NCI-H1694 treated with DMSO at 0.1 percent for 48 hours (cell line): ENCODE measurements at places on chromosomes 12 and 14.

GRCh38 chr12:117228239-117228638 is 38.0 kb upstream of the FBXO21 start:
- no peak for DNase-seq

DNA sequence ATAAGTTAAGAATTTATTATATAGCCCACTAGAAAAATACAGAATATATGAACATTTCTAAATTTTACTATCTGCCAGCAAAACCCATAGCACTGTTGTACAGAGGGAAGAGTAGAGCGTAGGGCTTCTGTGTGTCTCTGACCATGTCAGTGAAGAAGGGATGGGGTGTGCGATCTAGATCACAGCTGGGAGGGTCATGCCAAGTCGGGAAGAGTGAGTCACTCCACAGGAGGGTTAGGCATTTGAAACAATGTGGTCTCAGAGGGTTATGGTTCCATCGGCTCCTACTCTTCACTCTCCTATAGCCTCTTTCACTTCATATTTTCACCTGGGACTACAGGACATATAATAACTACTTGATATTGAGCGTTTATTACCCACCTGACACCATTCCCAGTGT is 185.1 kb upstream of the DDHD1 start:
- DNase-seq: no peak

DNA sequence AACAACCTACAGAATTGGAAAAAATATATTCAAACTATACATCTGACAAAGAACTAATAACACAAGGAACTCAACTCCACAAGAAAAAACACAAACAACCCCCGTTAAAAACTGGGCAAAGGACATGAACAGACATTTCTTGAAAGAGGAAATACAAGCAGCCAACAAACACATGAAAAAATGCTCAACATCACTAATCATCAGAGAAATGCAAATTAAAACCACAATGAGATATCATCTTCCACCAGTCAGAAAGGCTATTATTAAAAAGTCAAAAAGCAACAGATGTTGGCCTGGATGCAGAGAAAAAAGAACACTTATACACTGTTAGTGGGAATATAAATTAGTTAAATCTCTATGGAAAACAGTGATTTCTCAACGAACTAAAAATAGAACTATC is 82.6 kb upstream of the CCDC91 start:
- DNase-seq: no peak

DNA sequence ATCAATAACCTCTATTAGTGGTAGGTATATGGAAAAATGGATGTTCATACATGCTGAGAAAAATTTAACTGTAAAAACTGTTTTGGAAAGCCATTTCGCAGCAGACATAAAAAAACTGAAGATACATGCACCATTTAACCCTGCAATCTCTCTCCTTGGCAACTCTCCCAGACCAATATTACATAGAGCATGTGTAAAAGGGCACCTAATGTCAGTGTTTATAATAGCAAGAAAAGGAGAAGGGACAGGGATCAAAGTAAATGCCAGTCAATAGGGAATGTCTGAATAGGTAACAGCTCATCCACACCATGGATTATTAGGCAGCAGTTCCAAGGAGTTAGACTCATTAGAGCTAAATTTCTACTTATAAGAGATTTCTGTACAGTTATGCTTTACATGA is 77.2 kb downstream of the BTG1 start:
- peak; percentile 81 for DNase-seq

DNA sequence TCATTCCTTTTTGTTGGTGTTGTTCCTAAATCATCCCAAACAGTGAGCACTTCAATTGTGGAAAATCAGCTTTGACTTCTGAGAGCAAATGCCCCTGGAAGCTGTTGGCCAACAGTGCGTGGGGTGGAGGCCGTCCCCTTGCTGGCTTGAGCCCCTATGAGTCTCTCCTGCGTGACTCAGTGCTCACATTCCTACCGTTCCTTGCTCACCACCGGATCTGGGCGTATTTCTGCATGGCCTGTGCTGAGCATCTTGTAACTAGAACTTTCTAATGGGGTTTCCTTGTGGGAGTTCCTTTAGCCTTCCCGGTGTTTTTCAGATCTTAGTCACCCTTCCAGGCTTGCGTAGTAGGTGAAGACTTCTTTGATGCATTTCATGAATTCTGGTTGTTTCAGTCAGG is 14.7 kb downstream of the SERPINA1 start:
- no peak for DNase-seq

- DNase-seq: no peak
These were observed 32.6 kb downstream of the PELI2 start for GRCh38 chr14:56150645-56151345.

GRCh38 chr14:60183138-60183537 is 17.9 kb upstream of the DHRS7 start:
- DNase-seq: no peak

GRCh38 chr12:12456637-12457036 is 99.8 kb downstream of the BORCS5 start:
- no peak for DNase-seq

DNA sequence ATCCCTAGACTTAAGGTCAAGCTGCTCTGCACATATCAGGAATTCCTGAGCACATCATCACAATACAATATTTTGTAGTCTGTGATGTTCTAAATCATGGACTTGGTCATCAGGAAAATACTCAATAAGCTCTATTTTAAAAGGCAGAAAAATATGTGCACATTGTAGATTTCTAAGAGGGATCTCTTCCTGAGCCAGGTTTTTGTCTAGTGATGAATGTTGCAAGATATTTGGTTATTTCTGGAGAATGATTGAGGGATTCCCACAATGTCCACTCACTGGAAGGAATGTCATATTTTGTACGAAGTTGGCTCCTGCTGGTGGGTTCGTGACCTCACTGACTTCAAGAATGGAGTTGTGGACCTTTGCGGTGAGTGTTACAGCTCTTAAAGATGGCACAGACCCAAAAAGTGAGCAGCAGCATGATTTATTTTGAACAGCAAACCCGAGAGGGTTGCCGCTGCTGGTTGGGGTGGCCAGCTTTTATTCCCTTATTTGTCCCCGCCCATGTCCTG is 300.9 kb upstream of the DCN start:
- DNase-seq: no peak

GRCh38 chr14:56846970-56847930 is 37.0 kb upstream of the OTX2 start:
- DNase-seq: no peak

DNA sequence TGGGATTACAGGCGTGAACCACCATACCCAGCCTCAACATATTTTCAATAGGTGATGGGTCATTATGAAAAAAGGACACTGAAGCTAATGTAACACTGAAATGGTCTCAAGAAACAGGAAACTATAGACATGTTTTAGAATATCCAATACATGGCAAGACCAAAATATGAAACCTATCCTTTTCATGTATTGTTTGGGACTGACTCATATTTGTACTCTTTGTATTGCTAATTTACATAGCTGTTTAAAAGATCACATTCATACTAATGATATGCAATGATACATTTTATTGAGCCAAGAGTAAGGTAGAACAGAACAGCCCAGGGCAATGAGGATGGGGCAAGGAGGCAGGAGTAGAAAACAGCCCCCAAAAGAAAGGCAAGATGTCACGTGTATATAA is 32.6 kb downstream of the RESF1 start:
- no peak for DNase-seq

GRCh38 chr12:12922191-12922616 is 29.8 kb downstream of the GPRC5D start:
- no peak for DNase-seq

GRCh38 chr12:72865921-72866320 is 593.8 kb downstream of the TRHDE start:
- no peak for DNase-seq

DNA sequence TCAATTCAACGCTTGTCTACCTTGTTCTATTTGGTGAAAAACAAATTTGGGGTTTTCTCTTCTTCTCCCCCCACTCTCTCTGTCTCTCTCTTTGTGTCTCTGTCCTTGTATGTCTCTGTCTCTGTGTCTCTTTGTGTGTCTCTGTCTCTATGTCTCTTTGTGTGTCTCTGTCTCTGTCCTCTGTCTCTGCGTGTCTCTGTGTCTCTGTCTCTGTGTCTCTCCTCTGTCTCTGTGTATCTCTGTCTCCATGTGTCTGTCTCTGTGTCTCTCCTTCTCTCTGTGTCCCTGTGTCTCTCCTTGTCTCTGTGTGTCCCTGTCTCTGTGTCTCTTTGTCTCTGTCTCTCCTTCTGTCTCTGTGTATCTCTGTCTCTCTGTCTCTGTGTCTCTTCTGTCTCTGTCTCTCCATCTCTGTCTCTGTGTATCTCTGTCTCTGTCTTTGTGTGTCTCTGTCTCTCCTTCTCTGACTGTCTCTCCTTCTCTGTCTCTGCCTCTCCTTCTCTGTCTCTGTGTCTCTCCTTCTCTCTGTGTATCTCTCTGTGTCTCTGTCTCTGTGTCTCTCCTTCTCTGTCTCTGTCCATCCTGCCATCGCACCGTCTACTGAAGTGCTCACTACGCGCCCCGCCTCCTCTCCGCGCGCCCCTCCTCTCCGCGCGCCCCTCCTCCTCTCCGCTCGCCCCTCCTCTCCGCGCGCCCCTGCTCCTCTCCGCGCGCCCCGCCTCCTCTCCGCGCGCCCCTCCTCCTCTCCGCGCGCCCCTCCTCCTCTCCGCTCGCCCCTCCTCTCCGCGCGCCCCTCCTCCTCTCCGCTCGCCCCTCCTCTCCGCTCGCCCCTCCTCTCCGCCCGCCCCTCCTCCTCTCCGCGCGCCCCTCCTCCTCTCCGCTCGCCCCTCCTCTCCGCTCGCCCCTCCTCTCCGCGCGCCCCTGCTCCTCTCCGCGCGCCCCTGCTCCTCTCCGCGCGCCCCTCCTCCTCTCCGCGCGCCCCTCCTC is 12.8 kb downstream of the LRCOL1 start:
- no peak for DNase-seq

- DNase-seq: no peak
These were observed 409.8 kb upstream of the FOXG1 start for GRCh38 chr14:28356819-28357218.

- no peak for DNase-seq
These were observed 57.2 kb upstream of the ATP2A2 start for GRCh38 chr12:110223777-110224378.

DNA sequence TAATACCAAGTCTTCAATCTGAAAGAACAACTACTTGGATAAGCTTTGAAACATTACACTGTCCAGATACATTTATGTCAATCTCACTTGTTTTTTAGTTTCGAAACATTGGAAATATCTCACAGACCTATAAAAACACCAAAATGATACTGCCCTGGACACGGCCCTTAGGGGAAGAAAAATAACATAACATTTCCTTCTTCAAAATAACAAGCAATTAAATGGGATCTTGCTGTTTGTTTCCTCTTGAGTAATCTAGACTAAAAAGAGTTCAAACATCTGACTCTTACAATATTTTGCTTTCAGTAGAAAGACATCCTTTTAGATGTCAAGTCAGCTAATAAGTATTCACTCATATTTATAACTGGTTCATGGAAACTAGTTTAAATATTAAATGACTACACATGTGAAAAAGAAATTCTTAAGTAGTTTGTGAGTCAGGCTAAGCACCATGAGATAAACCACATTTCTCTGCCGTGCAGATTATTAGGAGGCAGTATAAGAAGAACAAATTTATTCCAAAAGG is 87.5 kb downstream of the EPS8 start:
- no peak for DNase-seq

- no peak for DNase-seq
These were observed 105.1 kb downstream of the AEBP2 start for GRCh38 chr12:19544353-19544752.

DNA sequence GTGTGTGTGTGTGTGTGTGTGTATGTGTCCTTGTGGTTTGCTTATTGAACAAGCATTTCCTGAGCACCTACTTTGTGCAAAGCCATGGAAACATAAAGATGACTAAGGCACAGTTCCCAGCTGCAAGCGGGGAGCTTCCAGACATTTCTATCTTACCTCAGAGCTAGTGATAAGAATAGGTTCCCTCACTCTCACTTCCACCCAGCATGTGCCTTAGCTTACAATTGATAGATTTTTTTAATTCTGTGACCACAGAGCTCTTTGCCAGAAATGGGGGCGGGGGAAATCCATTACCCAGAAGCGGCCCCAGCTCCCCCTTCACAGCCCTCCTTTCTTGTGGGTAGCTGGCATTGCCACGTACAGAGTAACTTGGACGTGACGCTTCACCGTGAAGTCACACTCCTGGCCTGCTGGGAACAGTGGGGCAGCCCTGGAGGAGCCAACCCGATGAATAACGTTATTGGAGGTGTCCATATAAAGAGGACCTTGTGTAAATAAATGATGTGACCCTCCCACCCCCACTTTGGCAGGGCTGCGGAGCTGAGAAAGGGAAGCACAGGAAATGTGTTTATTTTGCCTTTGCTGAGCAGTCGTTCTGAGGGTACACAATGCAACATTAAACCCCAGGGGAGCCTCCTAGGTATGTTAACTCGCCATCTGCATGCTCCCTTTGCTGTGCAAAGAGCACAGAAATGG is 238.9 kb downstream of the CHST11 start:
- no peak for DNase-seq

- no peak for DNase-seq
These were observed 16.5 kb upstream of the FZD10 start for GRCh38 chr12:130145731-130146130.

DNA sequence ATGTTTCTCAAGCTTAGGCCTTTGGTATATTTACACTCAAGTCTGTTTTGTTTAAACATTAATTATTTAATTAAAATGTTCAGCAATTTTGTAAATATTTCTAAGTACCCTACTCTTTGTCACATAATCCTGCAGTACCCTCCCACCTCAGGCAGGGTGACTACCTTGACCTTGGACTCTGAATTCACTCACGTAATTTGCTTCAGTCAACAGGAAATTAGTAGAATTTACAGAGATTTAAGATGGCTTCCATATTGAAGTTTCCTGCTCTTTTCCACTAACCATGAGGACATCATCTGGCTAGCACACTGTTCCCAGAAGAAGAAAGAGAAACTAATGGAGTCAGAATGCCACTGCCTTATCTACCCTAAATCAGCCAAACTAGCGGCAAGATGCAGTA is 967 bp upstream of the TAS2R19 start:
- no peak for DNase-seq

- DNase-seq: no peak
These were observed 56.2 kb downstream of the NTF3 start for GRCh38 chr12:5487948-5488625.

DNA sequence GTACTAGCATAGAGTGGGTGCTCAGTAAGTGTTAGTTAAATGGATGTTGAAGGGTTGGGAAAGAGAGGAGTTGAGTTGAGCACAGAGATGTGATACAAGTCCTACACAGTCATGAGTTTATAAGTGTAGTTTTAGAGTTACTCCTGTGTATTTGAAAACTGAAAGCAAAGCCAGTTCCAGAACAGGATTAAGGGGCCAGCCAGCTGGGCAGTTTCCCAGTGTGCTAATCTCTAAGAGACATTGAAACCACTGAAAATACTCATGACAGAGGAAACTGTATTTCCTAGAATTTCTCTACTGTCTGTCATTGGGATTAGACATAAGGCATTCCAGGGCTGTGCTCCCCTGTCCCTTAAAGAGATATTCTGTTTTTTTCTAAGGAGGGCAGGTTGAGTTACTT is 101.0 kb downstream of the DERA start:
- no peak for DNase-seq

- DNase-seq: no peak
These were observed 79.6 kb downstream of the PPM1A start for GRCh38 chr14:60328583-60328982.

GRCh38 chr14:63295231-63295685 is 23.5 kb downstream of the GPHB5 start:
- no peak for DNase-seq

GRCh38 chr14:80781972-80782367 is 159.6 kb downstream of the CEP128 start:
- no peak for DNase-seq
